Occipital lobe (tissue), 3 donors: ENCODE measurements at places on chromosomes 3 and 15. TPM values are rescaled to one million over a fixed set of nuclear protein-coding genes. Genes with fewer than 3 reads are reported as not detected.

The PLAAT1 gene
- total RNA-seq = 8.1 TPM

The CSPG4 gene
- total RNA-seq = 5.5 TPM

The GOLGA8R gene
- total RNA-seq = 0.62 TPM

The MORC1 gene
- 0.31 TPM for total RNA-seq

The CD200 gene
- 41.6 TPM for total RNA-seq

The USP50 gene
- total RNA-seq = 1.1 TPM

The TEX55 gene
- not detected for total RNA-seq

GRCh38 chr3:10729439-10729838 is 86.6 kb upstream of the SLC6A11 start:
- DNase-seq = no peak

- no peak for DNase-seq
These were observed 1.7 kb downstream of the ATG7 start for GRCh38 chr3:11273891-11274291.

GRCh38 chr3:151278230-151278629 is at the start of gene P2RY14:
Gene P2RY14, minus strand, starts transcription at chr3:151278542. Its CDS starts 64,226 bp downstream, at chr3:151214316.
- DNase-seq = no peak

- no peak for DNase-seq
These were observed 293.3 kb upstream of the THBS1 start for GRCh38 chr15:39287322-39288195.

- DNase-seq = no peak
These were observed 13.8 kb upstream of the TXNRD3 start for GRCh38 chr3:126668450-126669401.

DNA sequence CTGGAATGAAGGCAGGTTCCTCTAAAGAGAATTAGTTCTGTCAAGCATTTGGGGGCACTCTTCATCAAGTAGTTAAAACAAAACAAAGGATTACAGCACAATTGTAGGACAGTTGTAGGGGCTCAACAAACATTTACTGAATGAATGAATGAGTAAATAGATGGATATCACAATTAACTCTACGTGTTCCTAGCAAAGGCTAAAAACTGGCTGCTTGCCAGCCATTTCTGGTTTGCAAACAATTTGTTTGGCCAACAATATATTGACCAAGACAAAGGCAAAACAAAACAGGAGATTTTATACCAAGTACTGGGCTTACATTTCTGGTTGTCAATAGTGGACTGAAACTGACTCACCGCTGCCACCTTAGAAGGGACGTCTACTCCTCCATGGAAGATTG is 116.8 kb downstream of the ZNF280D start:
- DNase-seq = no peak

GRCh38 chr3:133834621-133835417 is 29.2 kb downstream of the SRPRB start:
- DNase-seq = no peak

DNA sequence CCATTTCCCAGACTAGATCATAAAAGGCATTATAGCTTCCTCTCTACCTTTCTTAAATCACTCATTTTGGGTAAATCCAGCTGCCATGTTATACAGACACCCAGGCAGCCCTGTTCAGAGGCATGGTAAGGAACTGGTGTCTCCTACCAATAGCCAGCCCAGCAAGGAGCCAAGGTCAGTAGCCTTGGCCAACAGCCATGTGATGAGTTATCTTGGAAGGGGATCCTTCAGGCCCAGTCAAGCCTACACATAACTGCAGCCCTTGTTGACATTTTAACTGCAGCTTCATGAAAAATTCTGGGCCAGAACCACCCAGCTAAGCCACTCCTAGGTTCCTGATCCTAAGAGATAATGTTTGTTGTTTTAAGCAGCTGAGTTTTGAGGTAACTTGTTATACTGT is 29.0 kb upstream of the ZMAT3 start:
- DNase-seq = no peak

GRCh38 chr3:87236093-87236492 is 9.0 kb downstream of the CHMP2B start:
- DNase-seq = no peak

GRCh38 chr15:81284256-81285031 is 39.5 kb downstream of the STARD5 start:
- DNase-seq = no peak

- DNase-seq = no peak
These were observed 15.6 kb downstream of the CLEC3B start for GRCh38 chr3:45041666-45042065.

DNA sequence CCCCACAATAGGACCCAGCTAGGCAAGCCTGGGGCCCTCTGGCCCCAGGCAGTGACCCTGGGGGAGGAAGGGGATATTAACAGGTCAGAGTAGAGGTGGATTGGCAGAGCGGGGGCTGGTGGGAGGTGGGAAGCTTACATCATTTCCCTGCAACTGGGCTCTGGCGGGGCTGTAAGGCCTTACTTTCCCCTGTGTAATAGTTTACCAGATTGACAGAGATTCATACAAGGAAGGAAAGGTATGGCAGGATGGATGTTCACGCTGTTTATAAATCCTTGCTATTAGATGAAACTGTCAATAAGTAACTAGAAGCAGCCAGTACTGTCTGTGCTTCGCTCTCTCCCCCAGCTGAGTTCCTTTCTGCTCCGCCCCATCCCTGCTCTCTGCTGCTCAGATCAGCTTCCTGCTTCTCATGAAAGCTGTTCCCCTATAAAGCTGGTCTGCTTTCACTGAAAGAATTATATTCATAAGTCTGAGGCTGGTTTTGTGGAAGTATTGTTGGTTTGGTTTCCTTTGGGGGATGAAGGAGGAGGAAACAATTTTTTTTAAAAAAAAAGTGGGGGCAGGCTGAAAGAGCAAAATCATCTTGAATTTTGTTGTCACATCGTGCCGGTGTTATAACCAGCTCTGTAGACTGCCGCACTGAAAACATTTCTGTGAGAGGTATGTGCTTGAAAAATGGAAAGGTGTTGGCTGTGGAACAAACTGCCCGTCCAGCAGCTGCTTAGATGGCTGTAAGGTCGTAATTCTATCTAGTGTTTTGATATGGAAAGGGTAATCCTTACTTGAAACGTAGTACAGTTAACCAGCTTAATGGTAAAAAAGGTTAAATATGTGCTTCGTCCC is 76.4 kb downstream of the BBX start:
- DNase-seq = no peak

DNA sequence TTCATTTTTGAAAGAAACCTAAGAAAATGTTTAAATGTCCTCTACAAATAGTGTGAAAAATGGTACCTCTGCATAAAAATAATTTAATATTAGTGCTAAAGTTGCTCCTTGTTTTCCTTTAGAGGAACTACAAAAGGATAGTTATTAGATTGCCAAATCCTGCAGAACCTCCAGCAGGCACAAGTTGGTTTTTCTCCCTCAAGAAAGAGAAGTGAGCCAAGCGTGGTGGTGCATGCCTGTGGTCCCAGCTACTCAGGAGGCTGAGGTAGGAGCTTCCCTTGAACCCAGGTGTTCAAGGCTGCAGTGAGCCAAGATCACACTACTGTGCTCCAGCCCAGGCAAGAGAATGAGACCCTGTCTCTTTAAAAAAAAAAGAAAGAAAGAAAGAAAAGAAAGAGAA is 85.1 kb upstream of the TSEN2 start:
- DNase-seq = no peak

DNA sequence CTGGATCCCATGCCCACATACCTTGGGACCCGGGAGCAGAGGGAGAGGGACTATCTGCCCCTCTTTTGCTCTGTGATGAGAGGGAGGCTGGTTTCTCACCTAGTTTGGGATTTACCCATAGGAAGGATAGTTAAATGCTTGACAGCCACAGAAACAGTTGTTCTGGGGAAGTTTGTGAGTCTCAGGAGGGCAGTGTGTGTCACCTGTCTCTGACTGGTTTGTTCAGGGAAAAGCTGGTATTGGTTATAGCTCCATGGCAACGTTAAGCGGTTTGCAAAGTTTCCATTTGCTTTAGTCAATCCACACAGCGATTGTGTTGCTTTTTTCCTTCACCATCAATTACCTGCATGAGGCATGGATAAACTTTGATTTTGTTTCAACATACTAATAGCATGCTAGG is 3.7 kb upstream of the TMED3 start:
- no peak for DNase-seq

- DNase-seq = no peak
These were observed 158.8 kb upstream of the IQSEC1 start for GRCh38 chr3:13231781-13232666.

GRCh38 chr15:100842756-100843730 is 36.6 kb upstream of the ALDH1A3 start:
- DNase-seq = no peak

DNA sequence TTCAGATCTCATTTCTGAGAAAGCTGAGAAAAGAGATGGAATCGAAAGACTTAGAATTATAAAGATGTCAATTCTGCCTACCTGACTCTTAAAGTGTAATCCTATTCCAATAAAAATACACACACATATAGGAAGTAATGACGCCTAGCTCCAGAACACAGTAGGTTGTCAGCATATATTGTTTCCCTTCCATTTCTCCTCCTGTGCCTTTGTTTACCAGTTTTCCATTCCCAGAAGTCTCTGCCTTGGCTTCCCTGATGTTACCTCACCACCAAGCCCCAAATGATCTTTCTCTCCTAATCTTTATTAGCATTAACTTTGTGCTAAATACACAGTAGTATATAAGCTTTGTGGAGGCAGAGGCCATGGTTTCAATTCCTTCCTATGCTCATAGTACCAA is 40.0 kb downstream of the TM4SF4 start:
- DNase-seq = no peak

GRCh38 chr3:19543212-19543841 is 390.7 kb downstream of the EFHB start:
- DNase-seq = no peak

DNA sequence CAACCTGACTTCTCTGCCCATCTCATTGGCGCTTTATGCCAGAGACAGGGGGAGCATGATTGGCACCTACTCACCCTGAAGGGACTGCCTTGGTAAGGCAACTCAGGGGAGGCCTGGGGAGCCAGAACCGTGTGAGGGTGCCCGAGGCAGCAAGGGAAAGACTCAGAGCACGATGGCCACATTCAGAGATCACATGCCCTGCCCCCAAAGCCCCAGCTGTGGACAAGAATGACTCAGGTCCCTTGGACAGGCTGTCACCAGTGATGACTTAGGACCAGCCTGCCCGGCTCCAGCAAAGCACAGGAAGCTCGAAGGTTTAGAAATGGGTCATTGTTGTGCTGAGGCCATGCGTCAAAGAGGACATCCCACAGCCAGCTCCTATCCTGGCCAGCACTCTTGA is 49.1 kb upstream of the LIMD1 start:
- DNase-seq = peak; percentile 77

GRCh38 chr3:129199366-129199765 is 15.7 kb upstream of the CNBP start:
- DNase-seq = no peak
